NCI-H345 (cell line): ENCODE measurements at places on chromosomes 6 and 20.

DNA sequence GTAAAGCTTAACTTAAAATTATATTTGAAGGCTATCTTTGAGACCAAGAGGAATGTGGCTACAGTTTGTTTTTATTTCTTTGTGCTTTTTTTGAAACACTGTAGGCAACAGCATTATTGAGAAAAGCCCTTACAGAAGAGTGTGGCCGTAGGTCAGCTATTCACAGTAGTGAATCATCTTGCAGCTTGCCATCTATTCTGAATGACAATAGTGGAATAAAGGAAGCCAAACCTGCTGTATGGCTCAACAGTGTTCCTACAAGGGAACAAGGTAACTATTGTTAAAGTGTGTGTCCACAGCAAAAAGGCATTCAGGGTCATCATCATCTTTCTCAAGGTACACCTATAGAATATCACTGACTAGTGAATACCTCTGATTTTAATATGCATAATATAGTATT is 88.5 kb downstream of the KIZ start:
- no peak for DNase-seq

- no peak for DNase-seq
Observed at GRCh38 chr6:113439866-113440265, 417.3 kb upstream of the MARCKS start.

GRCh38 chr6:30618270-30618797 is 694 bp downstream of the MRPS18B start:
- DNase-seq = no peak

DNA sequence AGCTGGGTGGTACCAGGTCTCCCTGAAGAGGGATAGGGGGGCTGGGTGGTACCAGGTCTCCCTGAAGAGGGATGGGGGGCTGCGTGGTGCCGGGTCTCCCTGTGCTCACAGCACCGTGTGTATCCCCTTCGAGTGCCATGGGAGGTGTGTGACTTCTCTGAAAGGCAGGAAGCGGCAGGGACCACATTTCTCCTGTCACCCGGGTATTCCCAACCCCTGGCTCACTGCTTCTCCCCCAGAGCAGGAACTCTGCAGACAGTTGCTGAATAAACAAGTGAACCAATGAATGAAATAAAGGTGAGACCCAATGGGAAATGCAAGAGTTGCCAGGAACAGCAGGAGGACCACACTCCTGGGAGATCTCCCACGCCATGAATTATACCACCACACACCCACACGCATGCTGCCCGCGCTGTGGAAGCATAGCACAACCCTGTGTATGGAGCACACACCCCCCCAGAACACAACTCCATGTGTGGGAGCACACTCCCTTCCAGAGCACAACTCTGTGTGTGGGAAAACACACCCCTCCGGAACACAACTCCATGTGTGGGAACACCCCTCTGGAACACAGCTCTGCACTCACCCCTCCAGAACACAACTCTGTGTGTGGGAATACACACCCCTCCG is 50.7 kb downstream of the RNASET2 start:
- no peak for DNase-seq

DNA sequence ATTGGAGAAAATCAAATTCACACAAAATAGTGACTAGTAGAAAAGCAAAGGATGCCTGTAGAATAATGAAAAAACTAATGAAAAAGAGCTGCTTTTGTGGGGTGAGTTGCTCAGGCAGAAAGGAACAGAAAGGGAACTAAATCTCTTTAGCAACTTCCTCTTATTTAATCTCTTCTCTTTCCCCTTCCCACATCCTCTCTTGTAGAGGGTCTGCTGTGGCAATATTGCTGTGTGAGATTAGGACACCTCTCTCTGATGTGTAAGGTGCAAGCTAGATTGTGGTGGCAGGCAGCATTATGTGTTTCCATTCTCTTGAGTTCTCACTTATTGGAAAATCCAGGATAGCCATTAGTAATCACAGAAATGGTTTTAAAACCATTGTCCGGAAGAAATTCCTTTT is 49.7 kb downstream of the SYNE1 start:
- DNase-seq = no peak

- no peak for DNase-seq
Observed at GRCh38 chr20:50792708-50793574, 1.9 kb upstream of the BCAS4 start.

GRCh38 chr20:62355516-62355877 is 11.6 kb downstream of the LAMA5 start:
- peak; percentile 65 for DNase-seq

- no peak for DNase-seq
Observed at GRCh38 chr20:35339636-35340035, 47.4 kb upstream of the FAM83C start.

DNA sequence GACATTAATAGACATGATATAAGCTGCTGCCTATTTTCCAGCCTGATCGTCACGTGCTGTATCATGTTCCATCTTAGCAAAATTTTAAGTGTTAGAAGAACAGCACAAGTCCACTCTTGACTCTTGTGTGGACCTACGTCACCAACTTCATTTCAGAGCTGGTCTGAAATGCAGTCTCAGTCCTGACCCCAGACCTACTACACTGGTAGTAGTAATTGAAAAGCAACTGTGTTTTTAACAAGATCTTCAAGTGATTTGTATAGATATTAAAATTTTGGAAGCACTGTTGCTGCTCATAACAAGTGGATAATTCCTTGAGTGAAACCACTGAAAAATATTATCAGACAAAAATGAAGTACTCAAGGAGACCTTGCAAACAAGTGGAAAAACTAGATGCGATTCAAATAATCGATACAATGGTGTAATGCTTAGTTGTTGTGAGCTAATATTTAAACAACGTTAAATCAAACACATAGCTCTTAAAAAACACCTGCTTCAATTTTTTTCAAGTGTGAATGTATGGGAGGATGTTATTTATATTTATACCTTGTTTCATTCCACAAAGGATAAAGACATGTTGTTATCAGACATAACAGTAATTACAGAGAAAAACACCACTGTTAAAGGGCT is 110.9 kb upstream of the JAG1 start:
- peak; percentile 34 for DNase-seq

DNA sequence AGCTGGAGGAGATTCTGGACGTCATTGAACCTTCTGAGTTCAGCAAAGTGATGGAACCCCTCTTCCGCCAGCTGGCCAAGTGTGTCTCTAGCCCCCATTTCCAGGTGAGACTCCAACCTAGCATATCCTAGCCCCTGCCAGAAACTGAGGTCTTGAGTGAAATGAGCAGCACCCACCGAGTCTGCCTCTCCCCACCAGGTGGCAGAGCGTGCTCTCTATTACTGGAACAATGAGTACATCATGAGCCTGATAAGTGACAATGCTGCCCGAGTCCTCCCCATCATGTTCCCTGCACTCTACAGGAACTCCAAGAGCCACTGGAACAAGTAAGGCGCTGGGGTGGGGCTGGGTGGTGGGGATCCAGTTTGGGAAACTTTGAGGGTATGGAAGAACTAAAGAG is 4.6 kb downstream of the MEA1 start:
- DNase-seq = peak; percentile 7

DNA sequence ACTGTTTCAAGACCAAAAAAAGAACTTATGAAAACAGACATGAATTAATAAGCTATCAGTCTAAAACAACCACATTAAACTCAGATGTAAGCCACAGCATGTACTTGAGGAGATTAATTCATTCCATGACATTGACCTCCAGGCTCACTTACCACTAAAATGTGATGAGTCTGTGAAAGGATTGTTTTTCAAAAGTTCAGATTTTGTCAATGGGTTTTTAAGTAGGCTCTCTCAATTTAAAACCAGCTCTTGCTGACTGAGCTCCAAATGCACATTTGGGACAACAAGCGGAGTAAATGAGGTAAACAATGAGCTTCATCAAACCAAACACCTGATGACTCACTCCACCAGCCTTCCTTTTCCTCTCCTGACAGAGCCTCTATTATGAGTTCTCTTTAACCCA is 197.0 kb downstream of the SIM1 start:
- no peak for DNase-seq

DNA sequence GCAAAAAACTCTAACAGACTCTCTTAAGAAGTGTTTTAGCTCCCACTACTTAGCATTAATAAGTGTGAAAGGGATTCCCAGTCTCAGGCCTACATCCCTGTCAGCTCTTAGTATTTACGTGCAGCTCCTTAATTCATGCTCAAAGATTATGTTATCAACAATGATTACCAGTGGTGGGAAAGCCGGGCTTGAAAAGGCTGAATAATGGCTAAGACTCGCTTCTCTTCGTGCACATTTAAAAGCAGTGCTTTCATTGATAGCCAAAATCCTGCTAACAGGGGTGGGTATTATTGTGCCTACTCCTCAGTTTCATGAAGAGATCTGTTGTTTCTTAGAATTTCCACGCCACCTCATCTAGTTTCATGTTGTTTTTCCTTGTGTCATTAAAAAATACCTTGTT is 518.8 kb downstream of the GRIK2 start:
- DNase-seq = no peak

DNA sequence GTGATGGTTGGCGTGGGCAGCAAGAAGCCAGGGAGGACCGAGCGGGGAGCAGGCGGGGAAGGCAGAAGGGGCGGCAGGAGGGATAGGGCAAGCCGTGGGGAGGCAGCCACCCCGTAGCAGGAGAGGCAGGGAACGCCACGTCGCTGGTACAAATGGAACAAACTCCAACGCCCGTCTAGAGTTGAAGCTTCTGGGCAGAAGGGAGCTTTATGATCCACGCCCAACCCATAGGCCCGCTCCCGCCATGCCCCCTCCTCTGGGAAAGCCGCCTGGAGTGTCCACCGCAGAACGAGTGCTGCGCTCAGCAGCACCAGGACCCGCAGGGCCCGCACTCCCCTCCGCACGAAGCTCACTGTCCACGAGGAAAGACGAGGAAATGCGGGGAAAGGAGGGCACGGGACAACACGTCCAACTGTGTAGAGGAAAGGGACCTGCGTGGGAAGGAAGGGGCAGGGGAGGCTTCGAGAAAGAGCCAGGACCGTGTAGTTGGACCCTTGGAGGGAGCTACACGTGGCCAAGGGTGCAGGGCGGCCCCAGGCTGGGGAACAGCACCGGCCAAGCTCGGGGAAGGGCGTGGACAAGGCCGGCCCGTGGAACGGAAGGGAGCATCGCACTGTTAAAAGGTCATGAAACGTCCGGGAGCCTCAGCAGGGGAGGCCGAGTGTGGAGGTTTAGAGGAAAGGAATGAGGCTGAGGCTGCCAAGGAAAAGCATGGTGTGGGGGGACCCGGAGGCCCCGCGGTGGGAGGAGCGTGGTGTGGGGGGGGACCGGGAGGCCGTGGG is 204.0 kb downstream of the DLL1 start:
- DNase-seq = no peak
